ENCODE measurements at places on chromosomes 2 and 18.

DNA sequence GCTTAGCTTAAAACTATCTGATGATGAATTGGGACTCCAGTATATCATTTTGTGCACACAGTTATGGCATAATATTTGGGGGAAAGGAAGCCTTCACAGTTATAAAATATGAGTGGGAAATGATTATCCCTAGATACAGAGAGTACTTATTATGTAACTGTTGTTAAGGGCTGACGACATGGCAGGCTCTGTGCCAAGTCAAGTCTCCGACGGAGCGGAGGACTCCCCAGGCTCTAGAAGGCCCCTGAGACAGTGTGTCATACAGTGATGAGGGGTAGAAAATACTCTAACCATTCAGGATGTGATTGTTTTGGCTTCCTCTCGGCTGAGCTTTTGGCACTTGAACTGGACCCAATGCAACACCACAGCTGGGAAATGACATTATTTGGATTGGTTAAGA, 211.8 kb downstream of the SLC8A1 start:
- no peak for DNase-seq

GRCh38 chr2:114039677-114040076, 149.8 kb downstream of the ACTR3 start:
- no peak for DNase-seq

DNA sequence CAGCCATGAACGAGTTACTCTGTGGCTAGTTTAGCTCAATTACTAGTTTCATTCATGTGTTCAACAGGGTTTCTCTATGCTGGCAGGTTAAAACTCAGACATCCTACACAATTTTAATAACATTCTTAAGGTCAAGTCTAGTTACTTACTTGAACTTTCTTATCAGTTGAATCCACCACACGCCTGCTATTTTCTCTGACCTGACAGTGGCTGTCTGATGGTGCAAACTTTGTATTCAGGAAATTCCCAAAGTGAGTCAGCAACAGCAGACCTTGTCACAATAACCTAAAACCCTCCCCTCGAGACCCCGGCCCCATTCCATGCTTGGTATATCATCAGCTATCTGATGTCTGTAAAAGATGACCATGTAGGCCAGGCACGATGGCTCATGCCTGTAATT, 20.8 kb upstream of the CIDEA start:
- DNase-seq = no peak

DNA sequence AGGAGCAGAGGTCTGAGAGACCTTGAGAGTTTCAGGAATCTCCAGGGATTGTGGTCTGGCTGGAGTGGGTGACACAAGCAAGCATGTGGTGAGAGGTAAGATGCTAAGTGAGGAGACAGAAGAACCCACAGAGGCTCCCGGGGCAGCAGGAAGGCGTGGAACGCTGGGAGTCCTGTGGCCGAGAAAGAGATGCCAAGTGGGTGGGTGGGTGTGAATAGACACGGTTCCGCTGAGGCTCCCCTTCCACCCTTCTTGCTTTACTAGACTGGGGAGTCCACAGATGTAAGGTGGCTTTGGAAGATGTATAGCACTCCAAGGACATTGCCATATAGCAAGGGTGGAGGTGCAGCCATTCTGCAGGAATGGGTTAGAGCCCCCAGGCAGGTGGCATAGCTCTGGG, 4.2 kb downstream of the TEX51 start:
- no peak for DNase-seq

- DNase-seq = no peak
Observed at GRCh38 chr2:170679607-170680079, 35.5 kb upstream of the SP5 start.

GRCh38 chr2:128371648-128372345, 53.1 kb upstream of the HS6ST1 start:
- DNase-seq = no peak

DNA sequence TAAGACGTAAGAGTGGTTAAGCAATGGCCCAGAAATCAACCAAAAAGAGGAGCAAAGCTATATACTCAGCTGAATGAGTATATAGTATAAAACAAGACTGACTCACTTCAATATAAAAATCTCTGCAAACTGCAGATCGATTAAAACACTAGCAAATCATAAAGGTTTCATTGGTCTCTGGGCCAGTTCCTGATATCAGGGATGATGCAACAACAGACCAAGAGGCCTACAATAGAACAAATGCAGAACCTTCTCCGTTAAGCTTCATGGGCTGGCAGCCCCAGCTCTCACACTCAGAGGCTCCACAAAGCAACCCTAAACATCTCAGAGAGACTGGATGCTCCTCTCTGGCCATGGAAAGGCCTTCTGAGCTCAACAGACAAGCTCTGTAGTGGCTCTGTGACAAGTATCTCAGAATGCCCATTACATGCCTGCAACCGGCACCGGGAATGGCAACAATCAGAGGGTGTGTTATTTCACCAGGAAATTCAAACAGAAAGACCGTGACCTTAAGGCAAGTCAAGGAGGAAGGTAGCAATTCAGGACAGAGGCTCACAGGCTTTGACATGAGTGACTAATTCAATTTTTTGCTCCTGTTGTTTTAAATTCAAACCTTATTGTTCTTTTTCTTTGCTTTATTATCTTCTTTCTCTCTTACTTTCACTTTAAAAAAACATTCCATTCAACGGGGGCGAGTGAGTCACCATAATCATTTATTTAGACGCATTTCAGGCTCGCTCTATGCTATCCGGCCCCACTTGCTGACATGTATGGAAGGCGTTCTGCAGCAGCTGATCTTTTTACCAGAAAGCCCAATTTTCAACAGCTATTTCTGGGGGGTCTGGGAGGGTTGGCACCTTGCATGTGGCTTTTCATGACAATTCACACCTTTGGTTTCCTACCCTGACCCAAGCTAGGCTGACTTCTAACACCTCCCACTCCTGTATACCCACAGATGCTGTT, 15.1 kb downstream of the CYRIA start:
- DNase-seq = no peak

DNA sequence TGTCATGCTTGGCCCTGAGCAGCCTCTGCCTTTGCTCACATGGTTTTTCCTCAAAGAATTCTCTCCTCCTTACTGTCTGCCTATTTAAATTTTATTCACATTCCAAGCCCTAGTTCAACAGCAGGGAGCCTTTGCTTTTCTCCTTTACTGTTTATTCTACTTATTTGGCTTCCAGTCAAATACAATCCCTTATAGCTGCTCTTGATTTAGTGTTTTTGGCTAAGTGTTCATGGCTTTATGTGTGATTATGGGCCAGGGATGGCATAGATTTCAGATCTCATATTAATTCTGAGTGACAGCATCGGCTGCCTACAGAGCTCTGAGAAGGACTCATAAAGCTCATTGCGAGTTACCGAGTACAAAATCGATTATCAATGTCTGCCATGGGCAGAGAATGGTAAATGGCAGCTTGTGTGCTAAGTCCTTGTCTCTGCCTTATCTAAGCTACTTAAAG, 106.7 kb downstream of the METTL8 start:
- no peak for DNase-seq

- DNase-seq = no peak
Observed at GRCh38 chr2:74567881-74568280, 13.4 kb downstream of the DOK1 start.
